Activated CD4-positive, alpha-beta T cell treated with anti-CD3 and anti-CD28 coated beads, Interleukin-2, amount 50 U/mL, for 48 hours (primary cell): ENCODE measurements at places on chromosomes 1 and 21.

DNA sequence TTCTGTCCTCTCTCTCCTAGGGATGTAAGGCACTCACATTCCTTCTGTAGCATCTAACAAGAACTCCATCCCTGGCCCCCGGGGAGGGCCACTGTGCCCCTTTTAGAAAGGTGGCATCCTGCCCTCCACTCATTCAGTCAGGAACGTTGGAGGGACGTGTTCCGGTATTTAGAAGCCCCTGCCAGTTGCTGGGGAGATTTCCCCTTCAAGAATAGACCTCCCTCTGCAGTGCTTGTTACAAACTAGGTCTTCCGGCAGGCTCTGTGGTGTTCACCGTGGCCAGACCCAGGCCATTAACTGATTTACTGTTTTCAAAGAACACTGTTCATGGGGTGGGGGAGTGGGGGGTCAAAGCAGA, 779 bp downstream of the PCP4L1 start:
- DNase-seq = no peak

- DNase-seq = no peak
Measured at GRCh38 chr1:46219551-46220520, 16.7 kb downstream of the LURAP1 start.

DNA sequence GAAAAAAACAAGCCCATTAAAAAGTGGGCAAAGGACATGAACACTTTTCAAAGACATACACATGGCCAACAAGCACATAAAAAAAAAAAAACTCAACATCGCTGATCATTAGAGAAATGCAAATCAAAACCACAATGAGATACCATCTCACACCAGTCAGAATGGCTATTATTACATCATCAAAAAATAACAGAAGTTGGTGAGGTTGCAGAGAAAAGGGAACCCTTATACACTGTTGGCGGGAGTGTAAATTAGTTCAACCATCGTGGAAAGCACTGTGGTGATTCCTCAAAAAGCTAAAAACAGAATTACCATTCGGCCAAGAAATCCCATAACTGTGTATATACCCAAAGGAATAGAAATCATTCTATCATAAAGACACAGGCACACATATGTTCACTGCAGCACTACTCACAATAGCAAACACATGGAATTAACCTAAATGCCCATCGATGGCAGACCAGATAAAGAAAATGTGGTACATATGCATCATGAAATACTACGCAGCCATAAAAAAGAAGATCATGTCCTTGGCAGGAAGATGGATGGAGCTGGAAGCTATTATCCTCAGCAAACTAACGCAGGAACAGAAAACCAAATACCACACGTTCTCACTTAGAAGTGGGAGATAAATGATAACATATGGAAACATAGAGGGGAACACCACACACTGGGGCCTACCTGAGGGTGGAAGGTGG, 70.1 kb downstream of the INTS7 start:
- no peak for DNase-seq

- DNase-seq = no peak
Measured at GRCh38 chr1:246709835-246710234, 14.4 kb upstream of the SCCPDH start.

DNA sequence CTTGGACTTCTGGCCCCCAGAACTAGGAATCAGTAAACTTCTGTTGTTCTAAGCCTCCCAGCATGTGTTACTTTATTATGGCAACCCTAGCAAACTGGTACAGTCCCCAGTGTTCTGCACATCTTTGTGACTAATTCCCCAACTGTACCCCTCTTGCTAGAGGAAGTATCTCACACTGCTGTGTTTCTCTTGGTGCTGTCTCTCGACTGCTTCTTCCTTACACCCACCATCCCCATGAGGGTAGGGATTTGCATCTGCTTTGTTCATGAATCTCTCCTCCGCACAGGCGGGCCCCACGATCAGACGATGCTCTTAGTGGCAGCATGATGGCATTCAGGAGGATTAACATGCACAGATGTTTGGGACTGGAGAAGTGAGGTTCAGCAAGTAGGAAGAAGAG, 46.7 kb downstream of the CLIC6 start:
- no peak for DNase-seq

DNA sequence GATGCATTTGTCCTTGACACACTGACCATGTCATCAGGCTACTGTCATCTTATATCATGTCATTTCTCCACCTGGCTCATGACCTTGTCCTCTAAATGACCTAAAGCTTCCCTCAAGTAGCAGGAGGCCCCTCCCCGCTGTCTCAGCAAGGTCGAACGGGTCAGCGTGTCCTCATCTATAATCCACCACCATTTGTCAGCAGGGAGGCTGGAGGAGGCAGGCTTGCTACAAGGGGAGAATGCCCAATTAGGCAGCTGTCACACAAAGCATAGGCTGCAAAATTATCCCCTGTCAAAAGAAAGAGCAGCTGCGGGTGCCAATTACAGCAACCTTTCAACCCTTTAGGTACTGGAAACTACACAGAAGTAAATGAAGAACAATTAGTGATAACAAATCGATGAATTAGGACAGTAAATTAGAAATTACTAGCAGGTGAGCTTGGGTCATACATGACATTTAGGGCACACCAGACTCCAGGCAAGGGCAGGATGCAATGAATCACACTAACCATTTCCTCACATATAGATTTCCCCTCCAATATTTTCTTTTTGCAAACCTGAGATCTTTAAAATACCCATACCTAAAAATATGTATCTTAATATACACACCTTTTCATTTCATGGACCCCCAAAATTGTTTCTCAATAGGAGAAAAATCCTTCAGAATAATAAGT, 61.2 kb downstream of the NRIP1 start:
- DNase-seq = no peak

DNA sequence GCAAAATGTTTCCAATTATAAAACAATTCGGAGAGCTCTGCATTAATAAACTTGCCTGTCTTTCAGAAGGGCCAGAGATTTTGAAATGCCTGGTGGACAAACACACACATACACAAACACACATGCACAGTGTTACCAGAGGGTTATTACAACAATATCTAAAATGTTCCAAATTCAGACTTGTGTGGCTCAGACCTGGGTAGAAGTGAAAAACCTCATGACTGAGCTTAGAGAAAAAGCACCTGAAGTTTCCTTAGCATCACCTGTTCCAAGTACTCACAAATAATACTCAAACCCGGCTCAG, 247.9 kb downstream of the FOXD2 start:
- DNase-seq = no peak

DNA sequence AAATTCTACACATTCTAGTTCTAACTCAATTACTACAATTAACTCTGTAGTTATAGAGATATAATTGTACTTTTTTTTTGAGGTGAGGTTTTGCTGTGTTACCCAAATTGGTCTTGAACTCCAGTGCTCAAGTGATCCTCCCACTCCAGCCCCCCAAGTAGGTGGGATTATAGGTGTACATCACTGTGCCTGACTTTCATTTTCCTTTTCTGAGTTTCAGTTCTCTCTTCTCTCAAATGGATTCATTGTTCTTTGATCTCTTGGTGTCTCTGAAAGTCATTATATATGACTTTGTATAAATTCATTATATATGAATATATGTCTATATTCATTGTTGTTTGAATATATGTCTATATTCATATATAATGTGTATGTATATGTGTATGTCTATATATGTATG, 74.0 kb upstream of the GALNT2 start:
- no peak for DNase-seq

- DNase-seq = no peak
Measured at GRCh38 chr1:162956922-162957321, 95.9 kb upstream of the CCDC190 start.

GRCh38 chr1:222418654-222419053, 129.2 kb downstream of the HHIPL2 start:
- DNase-seq = no peak

- no peak for DNase-seq
Measured at GRCh38 chr1:177862916-177863315, 106.9 kb downstream of the SEC16B start.

DNA sequence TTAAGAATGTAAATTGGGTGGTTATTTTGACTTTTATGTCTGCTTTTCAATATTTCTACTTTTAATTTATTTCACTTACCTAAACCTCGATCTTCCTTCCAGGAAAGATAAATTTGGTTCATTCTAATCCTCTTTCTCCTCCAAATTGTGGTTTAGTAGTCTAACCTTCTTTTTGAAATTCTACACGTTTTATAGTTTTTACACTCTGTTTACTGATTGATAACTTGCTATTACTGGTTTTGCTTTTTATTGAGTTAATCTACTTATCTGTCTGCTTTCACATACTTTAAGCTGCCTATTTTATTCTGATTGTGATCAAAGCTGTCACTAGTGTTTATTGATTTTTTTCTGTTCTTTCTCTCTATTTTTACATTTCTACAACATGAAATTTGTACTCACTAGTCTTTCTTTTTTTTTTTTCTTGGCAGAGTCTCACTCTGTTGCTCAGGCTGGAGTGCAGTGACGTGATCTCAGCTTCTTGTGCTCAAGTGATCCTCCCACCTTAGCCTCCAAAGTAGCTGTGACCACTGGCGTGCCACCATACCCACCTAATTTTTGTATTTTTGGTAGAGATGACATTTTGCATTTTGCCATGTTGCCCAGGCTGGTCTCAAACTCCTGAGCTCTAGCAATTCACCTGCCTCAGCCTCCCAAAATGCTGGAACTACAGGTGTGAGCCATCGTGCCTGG, 27.9 kb upstream of the ERRFI1 start:
- DNase-seq = no peak

GRCh38 chr1:41803656-41804055, 115.1 kb downstream of the HIVEP3 start:
- no peak for DNase-seq

- DNase-seq = no peak
Measured at GRCh38 chr1:48875552-48876329, 99.0 kb upstream of the BEND5 start.

DNA sequence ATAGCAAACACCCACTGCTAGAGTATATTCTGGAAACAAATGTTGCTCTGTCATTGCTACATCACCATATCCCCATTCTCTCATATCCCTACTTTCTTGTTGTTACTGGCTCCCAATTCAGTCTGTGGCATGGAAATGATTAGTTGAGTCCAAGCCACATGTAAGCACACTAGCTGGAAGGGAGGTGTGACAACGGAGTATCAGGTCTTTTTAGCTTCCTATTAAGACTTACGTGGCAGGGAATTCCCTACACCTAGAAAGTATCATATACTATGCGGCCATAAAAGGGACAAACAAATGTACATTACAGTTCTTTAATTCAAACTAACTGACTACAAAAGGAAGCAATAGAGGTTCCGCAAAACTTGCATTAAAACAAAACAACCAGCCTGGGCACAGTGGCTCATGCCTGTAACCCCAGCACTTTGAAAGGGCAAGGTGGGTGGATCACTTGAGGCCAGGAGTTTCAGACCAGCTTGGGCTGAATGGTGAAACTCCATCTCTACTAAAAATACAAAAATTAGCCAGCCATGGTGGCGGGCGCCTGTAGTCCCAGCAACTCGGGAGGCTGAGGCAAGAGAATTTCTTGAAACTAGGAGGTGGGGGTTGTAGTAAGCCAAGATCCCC, 48.6 kb downstream of the INTS7 start:
- no peak for DNase-seq

GRCh38 chr1:19436716-19437476, 48.4 kb downstream of the CAPZB start:
- no peak for DNase-seq

DNA sequence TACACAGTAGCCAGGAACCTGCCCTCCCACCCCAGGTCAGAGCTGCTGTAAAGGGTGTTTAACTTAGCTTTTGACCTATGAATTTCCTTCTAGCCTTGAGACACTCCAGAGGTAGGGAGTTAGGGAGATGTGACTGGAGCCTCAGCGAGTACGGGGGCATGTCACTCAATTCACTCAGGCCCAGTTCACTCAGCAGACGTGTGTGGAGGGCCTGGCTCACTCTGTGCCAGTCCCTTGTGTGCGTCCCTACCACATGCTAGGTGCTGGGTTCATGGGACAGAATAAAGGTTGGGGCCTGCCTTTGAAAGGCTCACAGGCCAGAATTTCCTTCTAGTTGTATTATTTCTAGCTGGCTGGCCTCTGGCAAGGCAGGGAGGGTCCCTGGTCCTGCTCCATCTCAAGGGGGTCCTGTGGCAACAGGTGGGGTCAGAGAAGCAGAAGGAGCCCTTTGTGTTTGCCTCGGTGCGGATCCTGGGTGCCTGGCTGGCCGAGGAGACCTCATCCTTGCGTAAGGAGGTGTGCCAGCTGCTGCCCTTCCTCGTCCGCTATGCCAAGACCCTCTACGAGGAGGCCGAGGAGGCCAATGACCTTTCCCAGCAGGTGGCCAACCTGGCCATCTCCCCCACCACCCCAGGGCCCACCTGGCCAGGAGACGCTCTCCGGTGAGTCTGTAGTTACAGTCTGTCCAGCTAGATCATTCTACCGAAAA, 4.5 kb downstream of the NCDN start:
- DNase-seq = no peak

- no peak for DNase-seq
Measured at GRCh38 chr1:115850937-115851336, 10.0 kb upstream of the NHLH2 start.

- DNase-seq = peak; percentile 25
Measured at GRCh38 chr1:24849672-24850295, 80.3 kb downstream of the RUNX3 start.

GRCh38 chr1:96559707-96560596, 161.6 kb upstream of the PTBP2 start:
- DNase-seq = no peak

- DNase-seq = no peak
Measured at GRCh38 chr21:44509539-44509938, 30.5 kb downstream of the KRTAP10-1 start.

GRCh38 chr1:156089704-156090103, 7.4 kb upstream of the MEX3A start:
- DNase-seq = no peak

DNA sequence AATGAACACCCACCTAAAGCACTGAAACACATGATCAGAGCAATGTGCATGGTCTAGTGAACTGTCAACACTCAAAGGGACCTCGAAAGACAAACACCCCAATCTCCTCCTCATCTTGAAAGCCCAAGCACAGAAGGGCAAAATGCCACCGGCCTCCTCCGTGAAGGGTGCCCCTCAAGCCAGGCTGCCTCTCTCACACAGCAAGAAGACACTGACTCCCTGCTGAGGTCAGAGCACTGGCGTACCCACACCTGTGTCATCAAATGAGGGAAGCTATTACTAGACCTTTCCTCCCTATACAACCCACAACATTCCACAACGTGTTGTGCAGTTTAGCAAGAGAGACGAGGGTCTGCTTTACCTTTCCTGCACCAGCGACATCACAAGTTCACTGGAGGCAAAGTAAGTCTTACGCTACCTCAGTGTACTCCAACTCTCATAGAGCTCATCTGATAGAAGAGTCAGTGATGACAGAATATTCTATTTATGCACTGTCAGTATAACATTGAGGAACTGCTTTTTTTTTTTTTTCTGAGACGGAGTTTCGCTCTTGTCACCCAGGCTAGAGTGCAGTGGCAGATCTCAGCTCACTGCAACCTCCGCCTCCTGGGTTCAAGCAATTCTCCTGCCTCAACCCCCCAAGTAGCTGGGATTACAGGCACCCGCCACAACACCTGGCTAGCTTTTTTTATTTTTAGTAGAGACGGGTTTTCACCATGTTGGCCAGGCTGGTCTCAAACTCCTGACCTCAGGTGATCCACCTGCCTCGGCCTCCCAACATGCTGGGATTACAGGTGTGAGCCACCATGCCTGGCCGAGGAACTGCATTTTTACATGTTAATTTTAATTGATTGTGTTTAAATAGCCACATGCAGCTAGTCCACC, 3.3 kb downstream of the SH3BP5L start:
- no peak for DNase-seq

- no peak for DNase-seq
Measured at GRCh38 chr1:217892750-217893149, 261.6 kb downstream of the SPATA17 start.
